ENCODE measurements at places on chromosomes 5 and 9. TPM values are rescaled to one million over a fixed set of nuclear protein-coding genes. Genes with fewer than 3 reads are reported as not detected.

Gene NCS1
- 30.0 TPM for total RNA-seq

Gene SOX30
- total RNA-seq: 0.22 TPM

Gene IFNA2
- total RNA-seq: not detected

Gene ZNF354C
- total RNA-seq: 0.32 TPM

Gene KLHL3
- total RNA-seq: 2.2 TPM

Gene RHOBTB3
- total RNA-seq: 286 TPM

Gene GCNT1
- 86.3 TPM for total RNA-seq

Gene FAM81B
- not detected for total RNA-seq

Gene PCDHGB5
- not detected for total RNA-seq

Gene CCDC183
- not detected for total RNA-seq

Gene LCN1
- not detected for total RNA-seq

Gene HTR1A
- total RNA-seq: not detected

Gene CDH10
- total RNA-seq: not detected

Gene ZNF366
- total RNA-seq: 0.96 TPM

Gene TMEM250
- 23.5 TPM for total RNA-seq

Gene PCDHGB1
- 4.9 TPM for total RNA-seq

Gene SLC12A7
- total RNA-seq: 14.2 TPM

Gene LCN2
- total RNA-seq: not detected

Gene SPATA9
- 1.3 TPM for total RNA-seq

Gene ANKRD31
- 0.02 TPM for total RNA-seq

Gene HMMR
- total RNA-seq: 57.0 TPM

Gene CSF1R
- 0.22 TPM for total RNA-seq

Gene MLANA
- total RNA-seq: not detected

Gene INSYN2B
- 70.7 TPM for total RNA-seq

Gene ASS1
- 4.0 TPM for total RNA-seq

Gene GABRA6
- total RNA-seq: not detected

Gene MEIKIN
- not detected for total RNA-seq

Gene POU4F3
- total RNA-seq: 0.17 TPM

Gene TERT
- 0.62 TPM for total RNA-seq

Gene NDUFS4
- 120 TPM for total RNA-seq

Gene SHISAL2B
- not detected for total RNA-seq

Gene CDX1
- total RNA-seq: not detected

Gene DNAH5
- 3.0 TPM for total RNA-seq

Gene KCNV2
- total RNA-seq: not detected

Gene MOB3B
- total RNA-seq: 0.15 TPM

Gene PRLR
- total RNA-seq: 0.96 TPM

Gene PAEP
- total RNA-seq: not detected
